Effector memory CD8-positive, alpha-beta T cell (primary cell): ENCODE measurements at places on chromosomes 4 and X.
A peak's percentile ranks its signal among the peaks of the same experiment; 100 is the strongest.

DNA sequence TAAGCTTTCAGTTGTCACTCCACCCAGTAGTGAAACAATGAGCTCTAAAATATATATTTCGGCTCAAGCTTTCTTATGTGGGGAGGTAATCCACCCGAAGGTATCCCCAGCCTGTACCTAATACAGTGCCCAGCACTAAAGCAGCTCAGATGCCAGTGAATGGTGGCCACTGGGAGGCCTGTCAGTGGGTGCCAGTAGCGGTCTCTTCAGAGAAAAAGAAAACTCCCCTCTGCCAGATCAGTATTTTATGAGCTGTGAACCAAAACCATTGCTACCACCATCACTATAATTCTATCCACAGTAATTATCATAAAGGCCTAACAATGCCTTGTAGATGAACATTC, 835 bp upstream of the NFKB1 start:
- no peaks in the 10 kb centered on the region for H3K27me3 ChIP-seq
- H3K36me3 ChIP-seq: peaks cover 36% of the 10 kb centered on the region

GRCh38 chrX:10612215-10612614, 8.2 kb downstream of the MID1 start:
- no peaks in the 10 kb centered on the region for H3K27me3 ChIP-seq
- H3K27ac ChIP-seq: no peak overlapping the region

- H3K4me1 ChIP-seq: no peaks in the 10 kb centered on the region
- H3K36me3 ChIP-seq: peaks cover 3% of the 10 kb centered on the region
- no peak overlapping the region for H3K27ac ChIP-seq
- no peaks in the 10 kb centered on the region for H3K27me3 ChIP-seq
- DNase-seq: no peak
- no peak overlapping the region for H3K4me3 ChIP-seq
These were observed 630.6 kb downstream of the MID1IP1 start for GRCh38 chrX:39431893-39432292.

- peaks cover 11% of the 10 kb centered on the region for H3K4me1 ChIP-seq
- no peak overlapping the region for H3K4me3 ChIP-seq
- H3K27ac ChIP-seq: no peak overlapping the region
- no peaks in the 10 kb centered on the region for H3K36me3 ChIP-seq
These were observed 3.9 kb downstream of the ARSJ start for GRCh38 chr4:113975578-113975977.

DNA sequence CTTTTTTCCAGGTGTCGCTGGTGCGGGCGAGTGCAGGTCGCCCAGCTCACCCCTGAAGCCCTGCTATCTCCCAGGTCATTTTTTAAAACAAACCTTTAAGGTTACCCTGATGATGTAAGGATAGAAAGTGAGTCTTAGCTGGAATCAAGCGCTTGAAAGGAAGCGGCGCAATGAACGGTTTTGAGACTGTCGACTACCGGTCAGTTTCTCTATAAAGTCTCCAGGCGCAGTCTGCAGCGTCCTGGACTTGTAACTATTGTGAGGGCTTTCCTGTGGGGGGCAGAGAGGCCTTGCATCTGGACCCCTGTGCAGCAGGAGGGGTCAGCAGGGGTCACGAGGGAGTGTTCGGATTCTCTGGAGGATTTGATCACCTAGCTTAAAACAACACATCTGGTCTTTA, 1.6 kb downstream of the KIT start:
- H3K4me3 ChIP-seq: peak overlapping the region; percentile 84
- H3K27me3 ChIP-seq: peaks cover 45% of the 10 kb centered on the region
- H3K36me3 ChIP-seq: peaks cover 8% of the 10 kb centered on the region
- H3K4me1 ChIP-seq: peaks cover 3% of the 10 kb centered on the region

- no peaks in the 10 kb centered on the region for H3K27me3 ChIP-seq
- H3K36me3 ChIP-seq: peaks cover 25% of the 10 kb centered on the region
- no peak overlapping the region for H3K4me3 ChIP-seq
- no peaks in the 10 kb centered on the region for H3K4me1 ChIP-seq
- H3K27ac ChIP-seq: no peak overlapping the region
- DNase-seq: peak; percentile 34
These were observed 14.7 kb downstream of the FGFRL1 start for GRCh38 chr4:1026115-1026514.

DNA sequence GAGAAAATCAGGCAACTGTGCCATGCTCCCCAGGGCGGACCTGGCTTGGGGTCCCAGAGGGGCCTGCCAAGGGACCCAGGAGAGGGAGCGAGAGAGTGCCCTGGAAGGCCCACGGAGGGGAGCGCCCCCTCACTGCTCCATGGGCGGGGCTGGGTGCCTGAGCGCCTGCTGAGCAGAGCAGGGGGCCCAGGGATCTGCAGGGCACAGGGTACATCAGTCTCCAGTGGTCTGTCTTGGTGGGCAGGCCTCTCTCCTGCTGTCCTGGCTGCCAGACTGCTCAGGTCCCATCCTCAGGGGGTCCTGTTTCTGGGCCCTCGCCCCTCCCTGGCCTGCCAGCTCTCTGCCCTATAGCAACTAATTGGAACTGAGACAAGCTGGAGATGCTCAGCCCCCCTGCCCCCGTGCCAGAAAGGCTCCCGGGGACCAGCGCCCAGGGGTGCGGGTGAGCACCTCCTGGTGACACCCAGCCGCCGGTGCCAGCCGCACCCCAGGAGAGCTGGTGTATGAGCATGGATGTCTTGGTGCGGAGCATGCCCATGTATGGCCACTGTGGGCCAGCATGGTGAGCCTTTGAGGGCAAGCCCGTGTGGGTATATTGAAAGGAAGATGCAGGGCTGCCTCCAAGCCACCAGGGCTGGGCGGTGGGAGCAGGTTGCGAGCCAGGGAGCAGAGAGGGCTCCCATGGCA, 1.3 kb downstream of the BGN start:
- H3K27ac ChIP-seq: no peak overlapping the region
- H3K4me1 ChIP-seq: no peaks in the 10 kb centered on the region
- H3K36me3 ChIP-seq: no peaks in the 10 kb centered on the region
- H3K4me3 ChIP-seq: no peak overlapping the region
- DNase-seq: no peak
